Fibroblast of pulmonary artery (primary cell): ENCODE measurements at places on chromosomes 1 and 21.
A peak's percentile ranks its signal among the peaks of the same experiment; 100 is the strongest.

GRCh38 chr1:236142253-236143103 is at the start of gene GPR137B:
GPR137B (plus strand) TSS chr1:236142539; CDS start chr1:236142623, 84 bp downstream.
- DNase-seq: peak; percentile 49

- DNase-seq: no peak
These were observed 146.0 kb upstream of the KIAA0040 start for GRCh38 chr1:175338387-175339135.

- no peak for DNase-seq
These were observed 67.0 kb downstream of the BACH1 start for GRCh38 chr21:29365661-29366265.

DNA sequence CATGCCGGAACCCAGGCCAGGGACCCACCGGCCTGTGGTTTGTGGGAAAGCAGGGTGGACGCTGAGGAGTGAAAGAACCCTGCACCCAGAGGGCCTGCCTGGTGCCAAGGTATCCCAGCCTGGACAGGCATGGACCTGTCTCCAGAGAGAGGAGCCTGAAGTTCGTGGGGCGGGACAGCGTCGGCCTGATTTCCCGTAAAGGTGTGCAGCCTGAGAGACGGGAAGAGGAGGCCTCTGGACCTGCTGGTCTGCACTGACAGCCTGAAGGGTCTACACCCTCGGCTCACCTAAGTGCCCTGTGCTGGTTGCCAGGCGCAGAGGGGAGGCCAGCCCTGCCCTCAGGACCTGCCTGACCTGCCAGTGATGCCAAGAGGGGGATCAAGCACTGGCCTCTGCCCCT is 18.5 kb downstream of the CSF1 start:
- DNase-seq: no peak

- DNase-seq: no peak
These were observed 4.2 kb downstream of the LGR6 start for GRCh38 chr1:202197653-202198365.

GRCh38 chr1:240719953-240720700 is 108.2 kb upstream of the GREM2 start:
- DNase-seq: no peak

- DNase-seq: peak; percentile 79
These were observed 129.9 kb downstream of the ZNF281 start for GRCh38 chr1:200279810-200280411.

- DNase-seq: peak; percentile 8
These were observed 86.3 kb downstream of the NKAIN1 start for GRCh38 chr1:31153423-31153822.

DNA sequence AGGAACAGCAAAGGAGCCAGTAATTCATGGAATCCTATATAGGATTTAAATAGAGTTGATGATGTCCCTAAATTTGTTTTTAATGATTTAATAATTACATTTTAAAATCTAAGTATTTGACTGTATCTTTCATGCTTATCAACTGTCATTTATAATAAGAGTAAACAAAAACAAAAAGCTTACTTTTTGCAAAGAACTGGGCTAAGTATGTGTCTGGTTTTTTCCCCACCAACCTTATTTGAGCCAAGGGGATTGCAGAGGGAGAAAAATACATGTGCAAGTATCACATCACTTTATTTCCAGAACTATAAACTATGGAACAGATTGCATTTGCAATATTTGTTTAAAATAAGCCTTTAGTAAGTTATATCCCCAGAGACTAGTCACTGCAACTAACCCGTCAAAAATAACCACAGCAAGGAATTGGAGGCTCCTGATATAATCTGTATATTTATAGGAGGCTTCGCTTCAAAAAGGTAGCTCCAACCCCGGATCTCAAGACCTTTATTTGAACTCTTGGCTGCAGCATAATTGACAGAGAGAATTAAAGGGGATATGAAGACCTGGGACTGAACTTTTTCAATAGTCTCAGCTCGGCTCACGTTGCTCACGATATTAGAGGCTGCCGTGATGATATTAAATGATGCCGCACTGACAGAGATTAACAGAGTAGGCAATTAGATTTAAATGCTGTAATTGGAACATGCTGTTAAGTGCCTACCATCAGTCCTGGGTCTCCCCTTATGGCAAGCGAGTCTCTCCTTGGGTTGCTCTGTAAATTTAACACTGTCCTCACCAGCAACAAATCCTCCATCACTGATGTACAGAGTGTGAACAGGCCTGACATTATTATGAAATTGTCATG is 329.1 kb upstream of the NFIA start:
- DNase-seq: no peak

DNA sequence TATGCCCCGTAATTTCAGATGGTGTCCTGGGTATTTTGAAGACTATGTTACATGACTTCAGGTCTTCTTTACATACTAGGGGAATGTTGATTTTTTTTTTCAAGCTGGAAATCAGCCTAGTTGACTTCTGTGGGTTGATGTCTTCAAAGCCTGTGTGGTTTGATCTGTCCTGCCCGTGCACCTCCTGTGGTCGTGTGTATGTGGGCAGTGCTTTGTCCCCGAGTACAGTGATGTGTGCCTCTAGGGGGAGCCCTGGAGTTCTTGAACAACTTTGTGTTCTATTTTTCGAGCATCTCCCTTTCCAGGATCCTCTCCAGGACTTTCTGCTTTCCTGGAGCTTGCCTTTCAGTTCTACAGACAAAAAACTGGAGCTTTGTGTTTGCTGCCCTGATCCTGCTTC is 28.9 kb downstream of the OBSCN start:
- DNase-seq: peak; percentile 69

- DNase-seq: peak; percentile 83
These were observed 19.4 kb downstream of the RPS6KC1 start for GRCh38 chr1:213070406-213070805.

DNA sequence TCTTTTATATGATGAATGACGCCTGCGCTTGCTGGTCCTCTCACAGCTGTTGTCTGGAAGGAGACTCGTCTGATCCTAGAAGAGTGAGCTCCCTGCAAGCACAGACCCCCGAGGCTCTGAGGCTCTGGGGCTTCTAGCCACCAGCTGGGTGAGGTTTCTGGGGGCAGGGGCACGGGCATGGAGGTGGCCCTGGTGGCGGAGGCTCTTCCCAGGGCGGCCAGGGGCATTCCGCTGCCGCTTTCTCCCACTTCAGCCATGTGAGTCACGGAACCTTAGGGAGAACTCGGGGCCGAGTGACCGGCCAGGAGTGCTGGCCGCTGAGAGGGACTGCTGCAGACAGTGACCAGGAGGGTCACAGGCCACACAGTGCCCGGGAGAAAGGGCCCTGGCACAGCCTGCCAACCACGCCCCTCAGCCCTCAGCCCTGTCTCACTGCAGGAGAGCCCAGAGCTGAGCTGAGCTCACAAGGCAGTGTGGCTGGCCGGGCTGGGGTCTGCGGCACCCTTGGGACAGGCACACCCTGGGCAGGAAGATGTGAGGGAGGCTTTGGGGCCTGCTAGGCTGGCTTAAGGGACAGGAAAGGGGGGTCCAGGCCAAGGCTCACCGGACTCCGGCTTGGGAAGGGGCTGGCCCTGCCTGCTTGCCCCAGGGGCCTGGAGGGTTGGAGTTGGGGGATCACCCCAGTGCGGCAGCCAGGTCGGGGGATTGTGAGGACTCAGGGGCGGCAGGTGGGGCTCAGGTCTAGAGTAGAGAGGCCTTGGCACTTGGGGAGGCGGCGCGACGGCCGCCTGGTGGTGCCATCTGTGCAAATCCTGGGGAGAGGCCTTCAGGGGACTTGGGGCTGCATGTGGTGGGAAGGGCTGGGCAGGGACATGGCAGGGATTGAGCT is 35.7 kb downstream of the MORN1 start:
- no peak for DNase-seq

- no peak for DNase-seq
These were observed 40.5 kb downstream of the GLIS1 start for GRCh38 chr1:53698384-53698980.

DNA sequence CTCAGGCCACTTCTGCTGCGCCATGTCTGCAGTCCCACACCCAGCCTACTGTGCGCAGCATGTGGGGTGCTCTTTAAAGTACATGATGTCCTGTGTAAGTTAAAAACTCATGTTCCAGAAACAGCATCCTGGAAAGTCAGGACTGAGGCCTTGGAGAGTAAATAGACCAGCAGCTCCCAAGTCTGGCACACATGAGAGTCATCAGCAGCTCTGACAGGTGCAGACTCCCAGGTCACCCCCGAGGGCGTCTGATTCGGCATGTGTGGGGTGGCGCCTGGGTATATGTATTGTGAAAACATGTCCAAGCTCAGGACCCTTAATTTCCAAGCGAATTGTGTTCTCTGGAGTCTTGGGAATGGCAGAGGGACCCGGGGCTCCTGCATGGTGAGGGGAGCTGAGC is 120.1 kb upstream of the RUNX3 start:
- DNase-seq: no peak

DNA sequence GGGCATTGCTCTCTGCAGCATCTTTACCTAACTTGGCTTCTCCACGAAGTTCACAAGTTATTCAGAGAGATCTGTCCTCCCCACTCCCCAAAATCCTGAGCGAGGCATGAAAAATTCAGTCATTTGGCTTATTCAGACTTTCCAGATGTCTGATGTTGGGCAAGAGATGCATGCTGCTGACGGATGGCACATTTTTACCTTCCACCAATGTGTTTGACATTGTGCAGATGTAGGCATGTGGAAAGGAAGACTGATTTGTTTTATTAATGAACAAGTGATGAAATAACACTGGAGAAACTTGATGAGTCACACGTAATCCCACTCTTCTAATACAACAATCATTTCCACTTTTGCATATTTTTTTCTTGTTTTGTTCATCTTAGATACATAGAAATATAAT is 86.7 kb downstream of the C1orf94 start:
- DNase-seq: no peak

DNA sequence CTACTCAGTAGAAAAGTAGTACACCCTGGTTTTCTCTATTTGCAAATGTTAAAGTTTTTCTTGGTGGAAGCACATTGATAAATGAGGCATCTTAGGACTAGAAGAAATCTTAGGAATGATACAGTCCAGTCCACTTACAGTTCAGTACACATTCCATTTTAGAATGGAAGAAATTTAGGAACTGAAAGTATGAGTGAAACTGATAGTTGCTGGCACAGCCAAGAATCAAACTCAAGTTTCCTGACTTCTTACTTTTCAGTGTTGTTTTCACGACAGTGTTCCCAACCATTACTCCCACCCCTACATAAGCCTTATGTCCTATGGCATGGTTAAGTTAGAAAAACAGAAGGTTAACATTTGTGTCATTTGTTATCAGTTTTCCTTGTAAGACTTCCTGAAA is 258.5 kb downstream of the BACH1 start:
- DNase-seq: peak; percentile 9

GRCh38 chr1:86872086-86872485 is 41.8 kb downstream of the SELENOF start:
- peak; percentile 10 for DNase-seq

GRCh38 chr1:217343907-217344306 is 287.0 kb downstream of the GPATCH2 start:
- DNase-seq: no peak

- no peak for DNase-seq
These were observed 8.5 kb upstream of the MATN1 start for GRCh38 chr1:30731806-30732276.

GRCh38 chr21:33703750-33704606 is 61.7 kb downstream of the ITSN1 start:
- no peak for DNase-seq

DNA sequence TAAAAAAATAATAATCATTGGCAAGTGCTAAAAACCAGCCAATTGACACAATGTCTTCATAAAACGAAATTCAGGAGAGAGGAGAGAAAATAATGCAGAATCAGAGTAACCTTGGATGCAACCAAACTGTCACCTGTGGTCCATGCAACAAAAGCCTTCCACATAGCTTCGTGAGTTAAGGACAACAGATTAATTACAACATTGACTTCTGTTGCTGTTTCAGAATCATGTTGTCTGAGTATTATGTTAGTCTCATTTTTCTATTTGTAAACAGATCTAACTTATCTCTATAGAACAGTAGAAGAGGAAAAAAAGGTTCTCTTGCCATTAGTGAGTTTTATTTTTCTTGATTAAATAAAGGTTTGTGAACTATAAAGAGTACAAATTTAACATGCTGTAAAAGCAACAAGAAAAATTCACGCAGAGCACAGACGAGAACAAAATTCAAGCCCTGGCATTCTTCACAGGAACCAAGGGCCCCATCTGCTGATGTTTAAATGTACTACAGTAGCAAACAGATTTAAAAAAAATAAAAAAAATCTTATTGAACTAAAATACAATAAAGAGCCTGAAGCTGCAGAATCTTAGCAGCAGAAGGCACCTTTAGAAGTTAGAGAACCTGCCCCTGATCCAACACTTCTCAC is 381.1 kb upstream of the PKN2 start:
- peak; percentile 61 for DNase-seq

- DNase-seq: no peak
These were observed 41.0 kb upstream of the SEC16B start for GRCh38 chr1:178010674-178011464.

DNA sequence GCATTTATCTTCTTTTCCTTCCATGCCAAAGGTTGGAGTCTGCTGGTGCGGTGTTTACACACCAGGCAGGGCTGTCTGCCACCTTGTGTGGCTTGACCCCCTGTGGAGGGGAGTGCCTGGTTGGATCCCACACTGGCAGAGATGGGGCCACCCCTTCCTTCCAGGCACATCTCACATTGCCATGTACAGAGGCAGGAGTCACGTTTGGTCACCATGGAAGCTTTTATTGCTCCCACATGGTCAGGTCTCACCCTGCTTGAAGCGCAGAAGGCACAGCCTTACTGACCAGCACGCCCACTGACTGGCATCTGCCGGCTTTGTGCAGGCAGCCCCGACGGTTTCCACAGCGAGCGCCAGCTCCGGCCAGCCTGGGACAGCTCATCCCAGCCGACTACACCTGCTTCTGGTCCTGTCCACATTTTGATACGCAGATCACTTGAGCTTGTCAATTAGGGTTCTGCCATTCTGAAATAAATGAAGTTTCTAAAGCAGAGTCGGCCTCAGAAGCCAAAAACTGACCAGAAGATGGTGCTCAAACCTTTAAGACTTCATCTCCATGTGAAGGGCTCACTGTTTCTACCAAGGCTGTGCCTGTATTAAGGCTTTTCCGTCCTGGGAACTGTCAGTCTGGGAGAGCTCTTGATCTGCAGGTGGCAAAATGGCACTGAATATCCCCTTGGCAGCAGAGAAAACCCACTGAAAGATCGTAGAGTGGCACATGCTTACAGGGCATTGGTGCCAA is 35.6 kb upstream of the EPHA8 start:
- peak; percentile 11 for DNase-seq

GRCh38 chr1:212138457-212138856 is 102.9 kb downstream of the DTL start:
- no peak for DNase-seq

GRCh38 chr21:44006656-44007055 is 5.5 kb upstream of the TRAPPC10 start:
- peak; percentile 80 for DNase-seq
